Activated CD8-positive, alpha-beta memory T cell treated with anti-CD3 and anti-CD28 coated beads, Interleukin-2, amount 10 ng/mL, durations not matched to agents 7 days and 5 days (primary cell): ENCODE measurements at places on chromosomes 11 and 22. TPM values are rescaled to one million over a fixed set of nuclear protein-coding genes. Genes with fewer than 3 reads are reported as not detected.

The MMP7 gene
- not detected for total RNA-seq

The PDGFD gene
- total RNA-seq: 0.15 TPM

The MMP1 gene
- not detected for total RNA-seq

The PGA5 gene
- total RNA-seq: not detected

The CSNK2A3 gene
- 0.84 TPM for total RNA-seq

The PRRG4 gene
- 1.9 TPM for total RNA-seq

The HPX gene
- 0.76 TPM for total RNA-seq

The LRRC56 gene
- 1.7 TPM for total RNA-seq
